ENCODE measurements at places on chromosomes 1 and 21. TPM values are rescaled to one million over a fixed set of nuclear protein-coding genes. Genes with fewer than 3 reads are reported as not detected.

The HSD3B1 gene
- not detected for total RNA-seq

The ZC3H12A gene
- 6.3 TPM for total RNA-seq

The NPPB gene
- total RNA-seq, result not detected

The OPRD1 gene
- total RNA-seq, result not detected

The KIAA0040 gene
- 34.5 TPM for total RNA-seq

The SPRR1B gene
- total RNA-seq, result not detected

The PLA2G2C gene
- not detected for total RNA-seq

The PRELP gene
- not detected for total RNA-seq

The MCOLN2 gene
- total RNA-seq, result 0.18 TPM

The CD34 gene
- 16.9 TPM for total RNA-seq

The IFI44L gene
- total RNA-seq, result 4.7 TPM

The SELENON gene
- total RNA-seq, result 33.2 TPM

The ANGPTL3 gene
- not detected for total RNA-seq

The OR2T34 gene
- not detected for total RNA-seq

The LCE1B gene
- not detected for total RNA-seq

The MIXL1 gene
- total RNA-seq, result not detected

The GFI1 gene
- total RNA-seq, result 0.26 TPM

The SPRR5 gene
- total RNA-seq, result not detected

The ELF3 gene
- total RNA-seq, result 0.07 TPM

The UQCRHL gene
- total RNA-seq, result 4.7 TPM

The CRP gene
- total RNA-seq, result not detected

The OR2T33 gene
- total RNA-seq, result not detected

The TOE1 gene
- 29.0 TPM for total RNA-seq

The THEMIS2 gene
- 4.1 TPM for total RNA-seq

The LRRC3 gene
- 0.71 TPM for total RNA-seq

The KRTAP7-1 gene
- not detected for total RNA-seq

The CADM3 gene
- 0.21 TPM for total RNA-seq

The CORT gene
- total RNA-seq, result not detected

The LCE2B gene
- total RNA-seq, result not detected

The RIPPLY3 gene
- total RNA-seq, result not detected

The CACNA1S gene
- total RNA-seq, result not detected

The TXNDC12 gene
- 28.8 TPM for total RNA-seq

The SH2D1B gene
- total RNA-seq, result not detected

The LCE2A gene
- total RNA-seq, result not detected

The TTC39A gene
- 1.2 TPM for total RNA-seq

The ASH1L gene
- total RNA-seq, result 14.4 TPM

The GPR37L1 gene
- total RNA-seq, result not detected

The S100A8 gene
- not detected for total RNA-seq

All from pulmonary artery endothelial cell (primary cell).